ENCODE measurements at places on chromosomes 12 and 14.
A peak's percentile ranks its signal among the peaks of the same experiment; 100 is the strongest.

DNA sequence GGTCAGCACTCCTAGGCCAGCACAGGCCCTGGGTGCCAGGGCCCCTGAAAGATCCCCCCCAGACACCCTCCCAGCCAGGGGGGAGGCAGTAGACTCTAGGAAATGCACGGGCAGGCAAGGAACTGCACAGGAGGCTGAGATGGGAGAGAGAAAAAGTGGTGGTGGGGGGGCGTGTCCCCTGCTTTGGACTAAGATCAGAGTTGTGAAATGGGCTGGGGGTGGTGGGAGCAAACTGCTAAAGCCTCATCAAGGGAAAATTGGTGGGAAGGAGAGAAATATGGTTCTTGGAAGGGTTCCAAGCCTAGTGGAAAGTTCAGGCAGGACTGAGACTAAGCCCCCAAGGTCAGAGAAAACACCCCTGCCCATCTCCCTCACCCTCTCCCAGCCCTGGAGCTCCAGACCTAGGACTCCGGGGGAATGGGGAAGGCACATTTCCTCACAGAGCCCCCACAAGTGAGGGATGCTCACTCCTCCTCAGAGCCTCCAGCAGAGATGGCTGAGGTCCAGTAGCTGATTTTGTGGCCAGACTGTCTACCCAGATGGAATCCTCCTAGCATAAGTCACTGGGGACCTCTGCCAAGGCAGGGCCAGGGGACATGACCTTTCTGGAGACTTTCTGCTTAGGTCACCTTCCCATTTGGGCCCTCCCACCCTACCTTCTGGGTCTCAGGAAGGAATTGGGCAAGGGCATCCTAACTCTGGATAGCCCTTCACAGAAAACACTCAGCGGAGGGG lies 29.8 kb downstream of the FIGNL2 start:
- DNase-seq, result no peak

DNA sequence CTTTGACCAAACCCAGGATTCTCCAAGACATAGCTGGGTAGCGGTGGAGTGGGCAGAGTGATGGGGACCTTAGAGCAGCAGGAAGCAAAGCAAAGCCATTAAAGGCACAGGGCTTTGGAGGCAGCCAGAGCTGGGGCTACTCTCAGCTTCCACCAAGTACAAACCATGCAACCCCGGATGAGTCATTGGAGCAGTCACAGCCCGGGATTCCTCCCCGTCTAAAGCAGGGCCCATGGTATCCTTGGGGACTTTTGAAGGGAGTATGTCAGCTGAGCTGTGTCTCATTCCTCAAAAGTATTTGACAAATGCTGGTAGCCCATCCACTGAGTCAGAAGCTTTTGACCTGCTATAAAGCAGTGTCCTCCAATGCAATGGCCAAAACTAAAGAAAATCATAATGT lies 9.7 kb upstream of the IFI27 start:
- DNase-seq, result no peak

DNA sequence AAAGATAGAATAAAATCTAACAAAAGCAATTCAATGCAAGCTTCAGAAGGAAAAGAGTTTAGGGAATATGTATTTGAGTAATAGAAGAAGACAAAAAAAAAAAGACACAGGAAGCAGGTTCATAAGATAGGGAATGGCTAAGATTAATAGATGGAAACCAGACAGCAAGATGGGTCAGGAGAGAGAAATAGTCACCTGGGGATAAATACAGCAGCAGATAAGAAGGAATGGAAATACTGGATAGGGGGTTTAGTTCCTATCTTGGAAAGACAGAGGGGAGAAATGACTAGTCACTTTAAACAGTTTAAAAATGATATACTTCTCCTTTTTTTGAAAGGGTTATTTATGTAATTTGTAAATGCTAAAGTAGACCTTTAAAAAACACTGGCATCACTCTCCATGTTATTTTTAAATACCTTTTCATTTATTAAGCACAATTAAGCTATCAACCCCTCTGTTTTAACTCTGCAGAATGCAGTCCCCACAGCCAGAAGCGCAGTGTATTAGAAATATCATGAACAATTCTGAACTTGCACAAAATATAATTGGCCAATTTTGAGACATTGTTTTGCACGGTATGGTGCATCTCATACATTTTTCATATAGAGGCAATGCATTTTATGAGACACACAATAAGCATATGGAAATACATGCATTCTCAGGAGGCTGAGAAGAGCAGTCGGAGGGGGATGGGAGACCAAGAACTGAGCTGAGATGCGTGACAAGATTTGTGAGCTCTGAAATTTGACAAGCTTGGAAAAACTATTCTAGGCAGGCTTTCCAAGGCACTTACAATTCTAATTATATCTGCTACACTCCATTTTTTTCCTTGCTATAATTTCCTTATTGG lies 303.4 kb upstream of the PRICKLE1 start:
- DNase-seq, result no peak

GRCh38 chr12:68359674-68360073 lies 27.5 kb upstream of the MDM1 start:
- DNase-seq, result no peak

GRCh38 chr14:58814466-58814865 lies 176.7 kb downstream of the DACT1 start:
- no peak for DNase-seq

DNA sequence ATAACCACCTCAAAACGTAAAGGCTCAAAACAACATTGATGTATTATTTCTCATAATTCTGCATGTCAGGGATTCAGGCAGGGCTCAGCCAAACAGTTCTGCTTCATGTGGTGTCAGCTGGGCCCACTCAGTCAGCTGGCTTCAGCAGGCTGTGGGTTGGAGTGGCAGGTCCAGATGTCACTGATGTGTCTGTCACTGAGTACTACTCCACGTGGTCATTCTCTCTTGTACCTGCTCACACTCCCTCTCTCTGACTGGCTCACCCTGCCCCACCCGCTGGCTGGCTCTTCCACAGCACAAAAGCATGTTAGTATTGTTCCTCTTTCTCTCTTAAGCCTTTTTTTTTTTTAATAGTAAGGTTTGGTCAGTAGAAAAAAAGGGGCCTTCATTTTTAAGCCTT lies 182.4 kb downstream of the DICER1 start:
- DNase-seq, result no peak

DNA sequence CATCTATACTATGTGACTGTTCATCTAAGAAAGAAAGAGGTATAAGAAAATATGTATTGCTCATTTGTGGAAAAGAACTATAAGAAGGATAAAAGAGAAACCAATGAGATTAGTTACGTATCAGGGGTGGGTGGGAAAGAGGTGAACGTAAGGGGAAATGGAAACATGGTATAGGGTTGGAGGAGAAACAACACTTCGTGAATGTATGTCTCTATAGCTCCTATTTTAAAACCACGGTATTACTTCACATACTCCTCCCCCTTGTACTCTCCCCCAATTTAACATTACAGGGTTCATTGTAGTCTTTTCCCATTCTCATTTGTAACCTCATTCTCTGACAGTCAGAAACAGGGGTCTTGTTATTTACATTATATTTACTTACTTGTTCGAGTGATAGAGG lies 120.4 kb downstream of the FOXG1 start:
- no peak for DNase-seq

DNA sequence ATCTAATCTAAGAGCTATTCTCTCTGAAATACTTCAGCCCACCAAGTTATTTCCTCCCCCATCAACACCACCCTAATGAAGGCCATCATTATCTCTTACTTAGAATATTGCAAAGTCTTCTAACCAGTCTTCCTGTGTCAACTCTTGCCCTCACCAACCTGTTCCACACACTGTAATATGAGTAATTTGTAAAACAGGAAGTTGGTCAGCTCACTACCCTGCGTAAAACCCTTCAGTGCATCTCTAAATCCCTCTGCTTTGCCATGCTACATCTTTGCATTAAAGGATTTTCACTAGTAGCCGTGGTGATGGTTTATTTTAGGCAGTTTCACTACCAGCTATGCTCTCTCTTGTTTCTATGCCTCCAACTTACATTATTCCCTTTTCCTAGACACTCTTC lies 70.0 kb downstream of the KIF21A start:
- DNase-seq, result no peak

DNA sequence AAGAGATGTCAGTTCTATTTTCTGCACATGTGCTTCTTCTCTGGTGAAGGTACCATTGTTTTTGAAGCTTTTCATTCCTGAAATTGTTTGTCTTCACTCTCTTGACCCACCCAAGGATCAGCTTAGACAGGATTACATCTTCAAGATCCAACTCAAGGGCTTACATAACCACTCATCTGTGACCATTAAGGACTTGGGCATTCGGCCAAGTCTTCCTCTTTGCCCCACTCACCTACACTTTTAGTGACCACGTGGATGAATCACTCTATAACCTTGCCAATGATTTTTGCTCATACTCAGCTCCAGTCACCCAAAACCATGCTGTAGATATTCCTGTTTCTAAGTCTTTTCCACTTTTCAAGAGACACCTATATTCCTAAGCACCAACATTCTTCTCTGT lies 36.5 kb upstream of the SSTR1 start:
- DNase-seq, result no peak

GRCh38 chr14:35533357-35534207 lies at the start of gene INSM2:
Gene INSM2 (plus strand): TSS chr14:35534164. CDS start chr14:35534253, 89 bp downstream.
- DNase-seq, result peak; percentile 90

DNA sequence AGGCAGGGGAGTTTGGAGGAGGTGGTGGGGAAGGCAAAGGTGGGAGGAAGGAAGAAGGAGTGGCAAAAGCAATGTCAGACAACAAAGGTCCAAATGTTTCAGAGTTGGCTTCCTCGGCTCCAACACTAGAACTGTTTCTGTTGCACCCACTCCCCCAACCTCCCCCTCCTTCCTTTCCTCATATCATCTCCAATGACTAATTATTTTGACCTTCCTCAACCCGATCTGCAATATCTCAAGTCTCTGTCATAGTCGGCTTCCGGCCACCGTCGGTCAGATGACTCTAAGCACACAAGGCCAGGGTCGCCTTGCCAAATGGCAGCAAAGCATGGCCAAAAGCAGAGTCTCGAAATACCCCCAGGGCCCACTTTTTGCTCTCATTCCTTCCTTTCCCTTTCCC lies 637.0 kb upstream of the TBX3 start:
- DNase-seq, result no peak

- no peak for DNase-seq
These were observed 42.1 kb downstream of the DRAM1 start for GRCh38 chr12:101919447-101919846.

Data from ELF-1 (cell line).